IPS-NIHi11 (cell line): ENCODE measurements at places on chromosomes 16 and 17.

GRCh38 chr16:65375651-65376050 lies 253.8 kb upstream of the CDH11 start:
- DNase-seq: no peak

DNA sequence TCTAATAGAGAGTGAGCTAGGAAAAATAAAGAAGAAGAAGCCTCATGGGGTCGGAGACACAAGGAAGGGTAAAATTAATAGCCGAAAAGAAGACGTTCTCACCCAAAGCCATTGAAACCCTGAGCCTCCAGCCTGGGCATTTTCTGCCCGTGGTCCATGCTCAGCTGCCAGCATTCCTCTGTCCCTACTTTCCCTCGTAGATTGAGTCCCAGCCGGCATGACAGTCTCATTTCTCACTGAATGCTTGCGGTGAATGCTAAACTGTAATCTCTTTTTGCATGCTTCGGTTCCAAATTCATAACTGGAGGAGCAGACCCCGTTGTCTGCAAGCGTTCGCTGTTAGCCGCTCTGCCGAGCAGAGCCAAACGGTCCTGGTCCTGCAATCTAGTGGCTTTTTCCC lies 54.0 kb upstream of the COX10 start:
- DNase-seq: no peak

GRCh38 chr17:48510761-48511604 lies 19.8 kb downstream of the HOXB1 start:
- no peak for DNase-seq

DNA sequence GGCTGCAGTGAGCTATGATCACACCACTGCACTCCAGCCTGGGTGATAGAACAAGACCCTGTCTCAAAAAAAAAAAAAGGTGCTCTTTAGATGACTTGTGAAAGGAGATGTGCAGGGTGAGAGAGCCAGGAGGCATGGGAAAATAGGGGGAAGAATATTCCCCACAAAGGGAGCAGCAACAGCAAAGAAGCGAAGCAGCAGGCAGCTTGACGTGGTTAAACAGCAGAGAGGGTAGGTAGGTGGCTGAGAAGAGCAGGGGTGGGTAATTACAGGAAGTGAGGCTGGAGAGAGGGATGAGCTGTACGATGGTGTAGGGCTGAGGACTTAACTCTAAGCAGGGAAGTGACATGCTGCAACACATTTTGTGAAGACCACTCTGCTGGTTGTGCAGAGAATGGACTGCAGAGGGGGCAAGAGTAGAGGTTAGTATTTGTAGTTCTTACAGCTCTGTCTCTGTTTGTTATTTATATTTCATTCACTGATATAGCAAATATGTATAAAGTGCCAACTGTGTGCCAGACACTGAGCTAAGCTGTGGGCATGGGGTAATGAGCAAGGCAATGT lies 1.6 kb downstream of the HEATR3 start:
- peak; percentile 23 for DNase-seq

- no peak for DNase-seq
Measured at GRCh38 chr17:3004925-3005324, 58.5 kb downstream of the OR1D5 start.
